Camera-type eye (tissue), 1 donor: ENCODE measurements at places on chromosomes 7 and 10. TPM values are rescaled to one million over a fixed set of nuclear protein-coding genes. Genes with fewer than 3 reads are reported as not detected.

The NODAL gene
- total RNA-seq = 1.3 TPM

The SPDYE9 gene
- total RNA-seq = not detected

The LRRD1 gene
- total RNA-seq = 0.44 TPM

The FFAR4 gene
- not detected for total RNA-seq
